ENCODE measurements at places on chromosomes 16 and 17.

DNA sequence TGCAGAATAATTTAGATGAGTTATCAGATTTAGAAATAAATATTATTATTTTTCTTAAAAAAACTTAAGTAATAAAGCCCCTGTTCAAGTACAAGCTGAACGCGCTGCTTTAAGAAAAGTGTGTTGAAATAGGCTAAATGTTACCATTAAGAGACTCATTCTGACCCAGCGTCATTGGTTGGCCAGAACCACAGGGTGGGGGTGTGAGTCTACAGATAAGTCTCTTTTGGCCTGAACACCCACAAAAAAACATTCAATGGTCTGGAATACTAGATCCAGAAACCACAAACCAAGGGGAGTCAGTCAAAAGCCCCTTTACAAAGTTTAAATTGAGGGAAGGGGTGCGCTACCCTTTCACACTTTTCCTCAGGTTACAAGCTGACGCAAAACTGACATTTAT, 776.1 kb downstream of the KCNJ2 start:
- peak; percentile 33 for DNase-seq

DNA sequence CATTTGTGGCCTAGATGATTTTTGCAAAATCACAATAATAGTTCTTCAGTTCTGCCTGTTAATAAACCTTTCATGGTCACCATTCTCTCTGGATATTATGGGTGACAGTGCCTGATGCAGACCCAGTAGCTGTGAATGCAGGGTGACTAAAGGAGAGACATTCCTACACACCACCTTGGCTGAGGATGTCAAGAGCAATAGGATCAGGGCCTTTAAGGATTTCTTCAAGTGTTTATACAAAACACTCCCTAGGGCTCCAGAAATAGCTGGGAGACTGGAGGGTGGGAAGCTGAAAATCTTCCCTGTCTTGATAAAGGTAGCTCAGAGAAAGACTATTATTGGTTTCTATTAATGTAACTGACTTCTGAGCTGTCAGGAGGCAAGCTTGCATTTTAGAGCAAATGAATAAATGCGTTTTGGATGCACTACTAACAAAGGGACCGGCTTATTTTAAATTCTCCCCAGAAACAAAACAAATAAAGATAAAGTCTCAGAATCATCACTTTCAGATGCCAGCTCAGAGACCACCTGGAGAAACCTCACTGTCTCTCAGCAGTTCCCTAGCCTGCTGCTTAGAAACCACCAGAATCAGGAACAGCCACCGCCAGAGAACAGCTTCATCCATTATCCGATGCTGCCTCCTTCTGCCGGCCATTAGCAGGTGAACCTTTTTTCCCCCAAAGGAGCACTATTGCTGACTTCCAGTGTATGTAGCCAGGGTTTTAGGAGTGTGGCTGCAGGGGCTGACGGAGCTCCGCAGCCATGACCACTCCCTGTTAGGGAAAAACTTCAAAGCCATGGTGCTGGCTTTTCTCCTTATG, 171.4 kb upstream of the DYNLRB2 start:
- DNase-seq = peak; percentile 44

GRCh38 chr17:9308069-9308468, 267.6 kb downstream of the STX8 start:
- no peak for DNase-seq

DNA sequence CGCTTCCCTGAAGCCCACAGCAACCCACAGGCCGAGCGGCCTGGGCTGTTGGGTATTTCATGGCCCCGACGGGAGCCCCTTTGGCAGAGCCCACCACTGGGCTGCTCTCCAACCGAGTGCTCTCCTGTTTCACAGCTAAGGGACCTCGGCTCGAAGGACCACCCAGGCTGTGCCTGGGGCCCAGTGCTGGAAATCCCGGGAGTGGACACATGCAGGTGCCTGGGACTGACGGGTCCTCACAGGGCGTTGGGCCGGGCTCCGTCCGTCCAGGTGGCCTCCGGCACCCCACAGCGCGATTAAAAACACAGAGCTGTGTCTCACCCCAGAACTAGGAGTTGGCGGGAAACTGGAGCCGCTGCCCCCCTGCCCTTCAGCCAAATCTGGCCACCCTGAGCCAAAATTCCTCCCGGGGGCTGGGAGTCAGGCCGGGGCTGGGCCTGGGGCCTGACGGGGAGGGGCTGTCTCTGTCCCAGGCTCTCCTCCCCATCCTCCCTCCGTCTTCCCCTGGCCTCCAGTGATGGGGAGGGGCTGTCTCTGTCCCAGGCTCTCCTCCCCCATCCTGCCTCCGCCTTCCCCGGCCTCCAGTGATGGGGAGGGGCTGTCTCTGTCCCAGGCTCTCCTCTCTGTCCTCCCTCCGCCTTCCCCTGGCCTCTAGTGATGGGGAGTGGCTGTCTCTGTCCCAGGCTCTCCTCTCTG, 14.1 kb downstream of the UTS2R start:
- no peak for DNase-seq

DNA sequence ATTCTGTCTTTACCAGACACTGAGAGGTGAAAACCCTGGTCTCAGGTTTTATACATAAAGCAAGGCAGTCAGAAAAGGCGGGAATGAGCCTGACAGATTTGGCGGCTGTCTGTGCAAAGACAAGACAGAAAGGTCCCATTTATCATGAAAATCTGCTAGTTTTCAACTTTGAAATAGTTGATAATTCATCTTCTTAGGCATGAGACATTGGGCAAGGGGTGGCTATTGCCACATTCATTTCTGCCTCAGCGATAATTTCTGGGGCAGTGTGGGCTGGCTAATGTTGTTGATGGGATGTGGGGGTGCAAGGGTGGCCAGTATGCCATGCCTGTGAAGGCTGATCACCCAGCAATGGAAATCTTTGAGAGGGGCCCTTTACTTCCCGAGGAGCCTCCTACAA, 173.8 kb upstream of the RPH3AL start:
- DNase-seq = no peak

DNA sequence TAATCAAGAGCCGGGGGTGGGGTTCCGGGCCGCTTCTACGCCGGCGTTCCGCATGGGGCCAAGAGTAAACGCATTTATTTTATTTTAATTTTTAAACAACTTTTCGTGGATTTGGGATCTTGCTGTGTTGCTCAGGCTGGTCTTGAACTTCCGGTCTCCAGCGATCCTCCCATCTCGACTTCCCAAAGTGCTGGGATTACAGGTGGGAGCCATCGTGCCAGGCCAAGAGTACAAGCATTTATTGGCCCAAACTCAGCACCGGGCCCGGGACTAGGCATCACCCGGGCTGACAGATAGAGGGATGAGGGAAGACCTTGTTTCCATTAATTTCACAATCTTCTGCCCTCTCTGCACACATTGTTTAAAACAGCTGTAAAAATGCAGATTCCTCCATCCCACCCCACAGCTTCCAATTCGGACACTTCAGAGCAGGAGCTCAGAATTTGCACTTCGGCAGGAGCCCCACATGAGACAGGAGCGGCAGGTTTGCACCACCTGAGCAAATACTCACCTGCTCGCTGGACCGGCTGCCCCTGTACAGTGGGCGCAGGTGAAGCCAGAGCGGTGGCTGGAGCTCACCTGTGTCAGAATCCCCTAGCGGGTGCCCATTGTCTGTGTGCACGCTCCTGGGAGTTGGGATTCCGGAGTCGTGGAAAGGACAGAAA, 663 bp upstream of the GINS2 start:
- no peak for DNase-seq

DNA sequence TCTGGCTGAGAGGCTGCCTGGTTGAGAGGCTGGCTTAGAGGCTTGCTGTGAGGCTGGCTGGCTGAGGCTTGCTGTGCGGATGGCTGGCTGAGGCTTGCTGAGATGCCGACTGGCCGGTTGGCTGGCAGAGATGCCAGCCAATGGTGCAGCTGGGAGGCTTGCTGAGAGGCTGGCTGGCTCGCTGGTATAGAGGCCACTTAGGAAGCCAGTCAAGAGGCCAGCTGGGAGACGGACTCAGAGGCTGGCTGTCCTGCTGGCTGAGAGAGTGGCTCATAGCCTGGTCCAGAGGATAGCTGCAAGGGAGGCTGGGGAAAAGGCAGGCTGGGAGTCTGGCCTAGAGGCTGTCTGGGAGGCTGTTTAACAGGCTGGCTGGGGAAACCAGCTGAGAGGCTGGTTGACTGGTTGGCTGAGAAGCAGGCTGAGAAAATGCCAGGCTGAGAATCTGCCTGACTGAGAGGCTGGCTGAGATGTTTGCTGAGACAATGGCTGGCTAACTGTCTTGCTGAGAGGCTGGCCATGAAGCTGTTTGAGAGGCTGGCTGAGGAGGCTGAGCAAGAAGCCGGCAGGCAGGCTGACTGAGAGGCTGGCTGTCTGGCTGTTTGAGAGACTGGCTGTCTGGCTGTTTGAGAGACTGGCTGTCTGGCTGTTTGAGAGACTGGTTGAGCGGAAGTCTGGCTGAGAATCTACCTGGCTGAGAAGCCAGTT, 37.5 kb upstream of the ACSM2B start:
- DNase-seq = no peak

DNA sequence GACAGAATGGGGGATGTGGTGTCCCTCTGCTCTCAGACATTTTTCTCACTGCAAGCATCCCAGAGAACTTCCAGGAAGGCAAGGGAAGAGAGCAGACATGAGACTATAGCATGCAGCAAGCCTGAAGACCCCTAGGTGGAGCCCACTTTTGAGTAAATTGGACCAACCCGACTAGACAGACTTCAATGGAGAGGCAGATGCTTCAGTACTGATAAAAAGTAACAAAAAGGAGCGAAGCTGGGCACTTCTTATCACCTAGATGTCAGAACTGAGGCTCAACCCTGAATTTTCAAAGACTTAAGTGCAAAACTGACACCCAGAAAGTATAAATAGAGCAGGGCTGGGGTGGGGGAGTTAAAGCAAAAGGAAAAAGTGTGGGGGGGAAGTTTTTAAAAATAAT, 130.8 kb downstream of the PMP22 start:
- no peak for DNase-seq

DNA sequence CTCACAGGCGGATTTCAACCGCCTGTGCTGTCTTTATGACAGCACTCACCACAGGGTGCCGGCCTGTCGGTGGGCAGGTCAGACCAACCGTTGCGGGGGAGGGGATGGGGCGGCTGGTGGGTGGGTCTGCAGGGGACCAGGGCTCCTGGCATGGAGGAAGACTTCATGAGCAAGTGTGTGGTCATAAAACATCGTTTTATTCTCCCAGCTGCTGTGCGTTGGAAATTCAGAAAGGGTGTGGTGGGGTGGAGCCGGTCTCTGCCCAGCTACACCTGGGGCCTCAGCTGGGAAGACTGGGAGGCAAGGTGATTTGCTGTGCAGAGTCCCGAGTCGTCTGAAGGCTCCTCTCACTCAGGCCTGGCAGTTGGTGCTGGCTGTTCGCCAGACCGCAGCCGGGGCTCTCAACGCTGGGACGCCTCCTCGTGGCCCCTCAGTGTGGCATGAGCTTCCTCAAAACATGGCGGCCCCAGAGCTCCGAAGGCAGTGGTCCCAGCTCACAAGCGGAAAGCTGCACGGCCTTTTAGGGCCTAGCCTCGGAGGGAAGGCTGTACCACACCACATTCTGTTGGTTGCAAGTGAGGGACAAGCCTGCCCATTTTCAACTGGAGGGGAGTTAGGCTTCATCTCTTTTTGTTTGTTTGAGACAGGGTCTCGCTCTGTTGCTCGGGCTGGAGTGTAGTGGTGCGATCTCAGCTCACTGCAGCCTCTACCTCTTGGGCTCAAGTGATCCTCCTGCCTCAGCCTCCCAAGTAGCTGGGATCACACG, 45.8 kb upstream of the GSE1 start:
- DNase-seq = no peak

DNA sequence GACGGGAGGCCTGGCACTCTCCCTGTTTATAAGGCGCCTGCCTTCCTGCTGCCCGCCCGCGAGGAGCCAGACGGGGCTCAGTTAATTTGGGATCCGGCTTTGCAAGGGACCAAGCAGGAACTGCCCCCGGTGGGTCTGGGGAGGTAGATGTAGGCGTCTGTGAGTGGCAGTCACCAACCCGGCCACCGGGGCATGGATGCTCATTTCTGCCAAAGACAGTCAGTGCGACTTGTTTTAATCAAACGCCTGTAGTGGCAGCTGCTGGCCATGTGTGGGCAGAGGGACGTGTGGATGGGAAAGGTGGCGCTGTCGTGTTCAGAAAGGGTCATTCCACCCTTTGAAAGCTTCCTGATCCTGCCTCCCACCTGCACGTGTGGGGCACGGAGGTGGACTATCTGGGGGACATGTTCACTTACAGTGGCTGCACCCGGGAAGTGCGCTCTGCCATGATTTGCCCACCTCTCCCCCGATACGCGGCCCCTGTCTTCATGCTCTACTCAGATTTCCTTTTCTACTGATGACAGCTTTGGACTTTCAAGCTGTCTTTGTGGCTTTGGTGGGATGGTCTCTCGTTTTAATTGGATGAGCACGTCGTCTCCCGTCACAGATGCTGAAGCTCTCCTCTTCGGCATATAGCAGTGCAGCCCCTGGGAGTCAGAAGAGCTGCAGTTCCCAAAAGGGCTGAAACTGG, 60.3 kb upstream of the CIBAR2 start:
- DNase-seq = peak; percentile 22

GRCh38 chr17:17684906-17685774, 3.9 kb downstream of the RAI1 start:
- no peak for DNase-seq

DNA sequence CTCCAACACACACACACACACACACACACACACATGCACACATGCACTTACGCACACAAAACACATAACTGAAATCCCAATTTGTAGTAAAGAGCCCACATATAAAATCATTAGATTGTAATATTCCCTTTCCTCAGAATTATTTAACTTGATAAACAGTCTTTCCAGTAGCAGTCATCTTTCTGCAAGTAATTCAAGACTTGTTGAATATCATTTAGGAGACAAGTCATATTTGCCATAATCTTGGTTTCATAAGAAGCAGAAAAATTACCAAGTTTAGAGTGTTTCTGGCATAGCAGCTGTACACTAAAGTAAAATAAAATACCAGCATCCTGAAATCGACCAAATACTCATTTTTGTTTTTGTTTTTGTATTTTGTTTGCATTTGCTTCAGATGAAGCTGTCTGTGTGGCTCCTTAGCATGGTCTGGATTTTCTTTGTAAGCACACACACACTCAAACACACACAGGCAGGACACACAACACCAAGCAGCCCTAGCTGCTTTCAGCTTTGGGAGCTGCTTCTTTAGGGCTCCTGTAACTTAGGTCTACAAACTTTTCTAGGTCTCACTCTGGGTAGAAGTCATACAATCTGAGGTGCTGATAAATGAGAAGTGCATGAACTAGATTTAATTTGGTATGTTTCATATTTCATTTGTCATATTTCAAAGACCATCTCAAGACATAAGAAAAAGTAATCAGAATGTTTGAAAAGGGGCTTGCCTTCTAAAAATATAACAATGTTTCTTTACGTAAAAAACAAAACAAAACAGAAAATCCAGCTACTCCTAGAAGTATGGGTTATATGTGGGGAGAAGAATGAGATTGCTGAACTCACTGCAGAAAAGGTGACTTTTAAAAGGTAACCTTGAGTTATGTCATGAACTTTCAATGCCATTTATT, 3.0 kb downstream of the SALL1 start:
- no peak for DNase-seq

GRCh38 chr16:79212114-79212791, 388.3 kb downstream of the MAF start:
- no peak for DNase-seq
